Osteocyte (in vitro differentiated cells): ENCODE measurements at places on chromosomes 5 and 9.

DNA sequence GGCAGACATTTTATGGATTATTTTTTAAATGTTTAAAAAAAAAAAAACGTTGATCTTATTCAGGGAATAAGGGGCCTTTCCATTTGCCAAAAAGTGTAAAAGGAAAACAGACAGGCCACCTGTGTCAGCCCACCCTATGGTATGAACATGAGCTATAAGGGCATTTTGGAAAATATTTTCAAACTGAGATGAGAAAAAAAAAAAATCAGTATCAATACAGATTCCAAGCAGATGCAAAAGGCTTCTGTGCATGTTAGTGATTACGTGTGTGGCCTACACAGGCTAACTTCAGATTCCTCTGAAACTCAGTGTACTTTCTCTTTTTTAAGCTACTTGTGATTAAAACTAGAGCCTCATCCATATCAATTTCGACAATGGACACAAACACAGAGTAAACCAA is 189.9 kb downstream of the BNC2 start:
- DNase-seq = no peak

DNA sequence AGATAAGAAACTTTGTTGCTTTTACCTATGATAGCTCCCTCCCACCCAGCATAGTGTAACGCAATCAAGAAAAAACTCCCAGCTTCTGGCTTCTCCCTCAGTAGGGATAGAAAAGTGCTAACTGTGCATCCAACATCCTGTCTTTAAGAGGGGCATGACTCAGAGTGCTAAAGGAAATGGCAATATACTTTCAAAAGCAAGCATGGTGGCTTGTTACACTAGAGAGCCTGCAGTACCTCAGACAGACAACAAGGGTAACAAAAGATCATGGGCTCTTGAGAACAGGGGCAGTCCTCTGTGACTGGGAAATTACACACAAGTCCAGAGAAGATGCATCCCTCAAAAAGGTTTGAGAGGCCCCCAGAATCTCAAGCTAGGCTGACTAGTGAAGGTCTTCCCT is 37.8 kb downstream of the PRELID2 start:
- DNase-seq = no peak

GRCh38 chr5:181198905-181199519 is 6.0 kb downstream of the TRIM7 start:
- DNase-seq = no peak

DNA sequence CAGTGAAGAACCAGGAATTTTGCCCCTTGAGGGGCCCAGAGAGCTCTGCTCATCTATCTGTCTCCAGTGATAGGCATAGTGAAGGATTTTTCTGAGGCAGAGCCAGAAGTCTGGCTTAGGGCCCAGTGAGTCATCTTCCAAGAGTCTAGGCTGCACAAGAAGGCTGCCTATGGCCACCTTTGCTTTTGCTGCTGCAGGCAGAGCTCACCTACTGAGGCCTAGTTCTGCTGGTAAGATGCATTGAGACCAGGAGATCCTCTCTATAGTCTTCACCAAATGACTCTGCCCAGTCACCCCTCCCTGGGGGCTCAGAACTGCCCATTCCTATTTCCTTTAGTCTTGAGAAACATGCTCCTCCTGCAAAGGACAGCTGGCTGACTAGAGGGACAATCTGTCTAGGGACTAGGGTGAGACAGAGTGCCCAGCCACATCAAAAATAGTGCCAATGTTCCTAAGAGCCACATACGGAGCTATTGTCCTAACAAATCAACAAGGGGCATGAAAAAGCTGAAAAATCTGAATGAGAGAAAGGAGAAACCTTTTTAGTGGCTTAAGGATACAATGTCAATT is 40.3 kb upstream of the CDKN2AIPNL start:
- DNase-seq = no peak

DNA sequence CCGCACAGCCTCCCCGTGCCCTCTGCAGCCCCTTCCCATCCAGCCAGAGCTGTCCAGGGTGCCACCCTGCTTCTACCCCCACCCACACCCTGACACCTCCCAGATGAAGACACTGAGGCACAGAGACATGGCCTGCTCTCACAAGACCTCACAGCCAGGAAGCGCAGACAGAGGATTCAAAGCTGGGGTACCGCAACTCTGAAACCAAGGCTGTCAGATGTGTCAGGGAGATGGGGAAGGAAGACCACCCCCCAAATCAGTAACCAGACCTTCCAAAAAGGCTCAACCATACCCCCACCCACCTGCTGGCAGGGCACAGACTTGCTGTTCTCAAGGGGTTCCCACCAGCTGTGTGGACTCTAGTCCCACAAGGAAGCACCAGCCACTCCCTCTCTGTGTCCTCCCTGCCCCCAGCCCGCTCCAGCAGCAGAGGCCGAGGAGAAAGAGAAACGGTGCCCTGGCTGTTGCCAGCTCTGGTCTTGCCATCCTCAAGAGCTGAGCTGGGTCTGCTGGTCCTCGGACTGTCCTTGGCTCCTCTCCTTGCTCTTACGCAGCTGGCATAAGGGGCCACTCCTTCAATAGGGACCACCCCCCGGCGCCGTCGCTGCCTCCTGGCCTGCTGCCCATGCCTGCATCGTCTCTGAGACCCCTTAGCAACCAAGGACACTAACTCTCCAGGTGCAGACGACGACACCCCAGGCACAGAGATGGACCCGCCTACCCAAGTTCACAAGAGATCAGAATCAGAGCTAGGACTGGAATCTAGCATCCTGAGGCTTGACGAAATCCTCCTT is 699 bp downstream of the AKNA start:
- no peak for DNase-seq

DNA sequence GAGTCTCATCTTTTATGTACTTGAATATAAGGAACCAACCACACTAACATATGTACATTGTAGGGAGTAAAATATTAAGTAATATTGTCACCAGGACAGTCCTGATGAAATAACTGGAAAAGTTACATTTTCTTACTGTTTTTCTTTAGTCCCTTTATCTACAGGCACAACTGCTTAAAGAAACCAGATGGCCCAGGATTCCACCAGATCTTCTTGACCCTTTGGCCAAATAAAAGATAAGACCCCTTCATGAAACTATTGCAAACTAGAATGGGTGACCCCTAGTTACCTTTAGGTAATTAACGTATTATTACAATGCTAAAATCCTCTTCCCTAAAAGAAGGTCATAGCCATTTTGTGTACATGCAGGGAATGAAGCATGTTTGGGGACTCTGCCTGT is 106.3 kb upstream of the FTMT start:
- DNase-seq = no peak
